ENCODE measurements at places on chromosomes 5 and 9.

- DNase-seq, result peak; percentile 55
These were observed 49.6 kb upstream of the RXRA start for GRCh38 chr9:134276453-134277245.

DNA sequence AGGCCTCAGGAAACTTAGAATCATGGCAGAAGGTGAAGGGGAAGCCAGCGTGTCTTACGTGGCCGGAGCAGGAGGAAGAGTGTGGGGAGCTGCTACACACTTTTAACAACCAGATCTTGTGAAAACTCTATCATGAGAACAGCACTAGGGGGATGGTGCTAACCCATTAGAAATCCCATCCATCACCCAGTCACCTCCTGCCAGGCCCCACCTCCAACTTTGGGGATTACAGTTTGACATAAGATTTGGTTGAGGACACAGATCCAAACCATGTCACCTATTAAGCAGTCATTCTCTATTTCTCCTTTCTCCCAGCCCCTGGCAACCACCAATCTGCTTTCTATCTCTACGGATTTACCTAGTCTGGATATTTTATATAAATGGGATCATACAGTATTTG is 26.9 kb downstream of the PBX3 start:
- DNase-seq, result no peak

- DNase-seq, result no peak
These were observed 988.5 kb downstream of the CDH18 start for GRCh38 chr5:18999478-18999877.

DNA sequence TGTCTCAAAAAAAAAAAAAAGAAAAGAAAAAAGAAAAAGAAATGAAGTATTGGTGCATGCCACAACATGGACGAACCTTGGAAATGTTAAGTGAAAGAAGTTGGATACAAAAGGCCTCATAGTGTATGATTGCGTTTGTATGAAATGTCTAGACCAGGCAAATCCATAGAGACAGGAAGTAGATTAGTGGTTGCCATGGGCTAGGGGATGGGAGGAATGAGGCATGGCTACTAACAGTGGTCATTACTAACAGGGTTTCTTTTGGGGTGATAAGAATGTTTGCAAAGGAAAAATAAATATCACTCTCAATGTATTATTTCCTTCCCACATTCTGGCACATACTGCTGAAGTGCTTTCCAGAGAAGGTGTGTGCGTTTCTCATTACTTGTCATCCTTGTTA is 44.1 kb downstream of the UGCG start:
- no peak for DNase-seq

DNA sequence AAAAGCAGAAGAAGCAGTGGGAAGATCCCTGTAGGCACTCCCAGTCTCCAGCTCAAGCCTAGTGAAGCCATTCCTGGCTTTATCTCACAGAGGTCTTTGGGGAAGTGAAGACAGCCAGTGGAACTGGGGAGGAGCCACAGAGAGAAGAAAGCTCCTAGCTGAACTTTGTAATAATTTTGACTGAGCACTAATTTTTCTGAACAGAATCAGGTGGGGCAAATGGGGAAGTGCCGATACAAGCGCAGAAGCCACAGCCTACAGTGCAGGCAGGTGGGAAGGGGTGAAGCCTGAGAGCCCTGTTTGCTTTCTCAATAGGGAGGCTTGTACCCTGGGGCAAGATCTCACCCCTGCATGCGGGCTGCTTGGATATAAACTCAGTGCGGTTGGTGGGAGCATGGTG is 48.4 kb upstream of the SNAPC3 start:
- peak; percentile 47 for DNase-seq

GRCh38 chr5:163633926-163634460 is 128.6 kb downstream of the MAT2B start:
- DNase-seq, result no peak

- no peak for DNase-seq
These were observed 15.3 kb downstream of the MAP1B start for GRCh38 chr5:72122602-72123001.

GRCh38 chr5:67063791-67064190 is 132.8 kb downstream of the CD180 start:
- DNase-seq, result no peak

DNA sequence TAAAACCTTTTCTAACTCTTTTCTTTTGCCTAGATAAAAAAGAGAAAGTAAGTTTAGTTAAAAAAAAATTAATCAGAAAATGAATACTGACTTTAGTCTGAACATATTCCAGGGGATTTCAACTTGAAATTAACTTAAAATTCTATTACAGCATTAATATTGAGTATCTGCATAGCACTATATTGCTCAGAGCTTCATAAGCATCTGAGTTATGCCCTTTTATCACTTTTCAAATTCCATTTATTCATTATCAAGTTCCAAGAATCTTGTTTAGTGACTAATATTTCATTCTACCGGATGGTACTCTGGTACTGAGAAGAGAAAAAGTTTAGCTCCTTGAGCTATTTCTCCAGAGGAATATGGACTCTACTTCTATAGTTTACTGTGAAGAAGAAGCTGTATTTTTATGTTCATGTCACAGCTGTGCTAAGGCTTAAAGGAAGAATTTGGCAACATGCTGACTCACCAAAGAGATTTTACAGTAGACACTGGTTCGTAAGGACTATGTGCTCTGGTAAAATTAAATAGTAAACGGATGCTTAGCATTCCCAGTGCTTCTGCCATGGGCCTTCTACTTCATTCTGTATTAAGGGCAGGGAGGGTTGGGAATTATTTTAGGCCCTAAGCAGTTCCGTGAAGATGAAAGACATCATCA is 285.2 kb upstream of the SEMA6A start:
- no peak for DNase-seq

- no peak for DNase-seq
These were observed 43.0 kb downstream of the FSTL4 start for GRCh38 chr5:133569347-133569746.

GRCh38 chr5:111345731-111346130 is 121.5 kb downstream of the CAMK4 start:
- DNase-seq, result no peak

DNA sequence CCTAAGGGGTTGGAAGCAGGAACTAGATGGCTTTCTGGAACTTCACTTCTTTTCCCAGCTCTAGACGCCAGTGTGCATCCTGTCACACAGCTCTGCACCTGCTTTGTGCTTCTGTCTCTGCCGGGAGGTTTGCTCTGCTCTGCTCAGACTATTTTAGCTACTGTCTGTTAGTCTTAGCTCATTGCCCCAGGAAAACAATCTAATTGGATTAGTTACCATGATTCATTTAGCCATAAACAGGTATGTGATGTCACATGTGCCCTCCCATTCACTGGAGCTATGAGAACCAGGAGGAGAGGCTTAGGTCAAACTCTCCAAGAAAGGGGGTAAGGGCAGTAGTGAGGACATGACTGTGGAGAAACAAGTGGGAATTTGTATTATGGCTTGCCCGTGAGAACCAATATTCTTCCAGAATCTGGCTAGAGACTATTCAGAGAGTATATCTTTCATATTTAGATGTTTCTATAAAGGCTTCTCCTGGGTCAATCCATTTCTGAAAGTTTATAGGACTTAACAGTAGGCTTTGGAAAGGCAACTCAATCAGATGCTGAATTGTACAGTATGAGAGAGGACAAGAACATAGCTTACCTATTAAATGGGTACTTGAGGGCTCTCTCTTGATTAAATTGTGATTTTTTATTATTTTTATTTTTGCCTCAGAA is 22.4 kb upstream of the NREP start:
- no peak for DNase-seq

DNA sequence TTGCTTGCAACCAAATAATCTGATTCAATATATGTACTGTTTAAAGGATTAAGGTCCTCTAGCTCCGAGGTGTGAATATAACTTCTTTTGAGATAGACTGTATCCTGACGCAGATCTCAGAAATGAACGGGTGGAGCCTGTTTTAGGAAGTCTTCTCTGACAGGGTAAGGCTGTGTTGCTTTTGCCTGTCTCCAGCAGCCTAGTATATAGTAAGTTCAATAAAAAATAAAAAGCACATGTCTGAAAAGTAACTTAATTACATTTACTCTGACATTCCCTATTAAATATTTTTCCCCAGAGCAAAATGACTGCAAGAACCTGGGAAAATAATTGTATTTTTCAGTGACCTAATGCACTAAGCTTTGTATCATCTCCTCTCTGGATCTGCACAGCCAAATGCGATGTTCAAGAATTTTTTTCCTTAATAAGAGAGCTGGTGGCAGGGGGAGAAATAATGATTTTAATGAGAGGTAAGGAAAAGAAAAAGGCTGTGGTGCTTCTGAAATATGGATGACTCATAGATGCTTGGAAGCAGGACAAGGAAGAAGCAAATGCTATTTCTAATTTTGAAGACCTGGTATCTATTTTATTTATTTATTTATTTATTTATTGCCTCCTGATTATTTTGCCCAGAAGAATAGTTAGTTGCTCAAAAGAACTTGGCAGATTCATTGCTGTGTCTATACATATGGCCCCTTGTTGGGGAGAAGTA is 7.3 kb downstream of the PPP3R2 start:
- no peak for DNase-seq

GRCh38 chr9:84207491-84207951 is 133.0 kb downstream of the SLC28A3 start:
- no peak for DNase-seq

GRCh38 chr5:66864240-66864884 is 268.2 kb downstream of the MAST4 start:
- peak; percentile 60 for DNase-seq

DNA sequence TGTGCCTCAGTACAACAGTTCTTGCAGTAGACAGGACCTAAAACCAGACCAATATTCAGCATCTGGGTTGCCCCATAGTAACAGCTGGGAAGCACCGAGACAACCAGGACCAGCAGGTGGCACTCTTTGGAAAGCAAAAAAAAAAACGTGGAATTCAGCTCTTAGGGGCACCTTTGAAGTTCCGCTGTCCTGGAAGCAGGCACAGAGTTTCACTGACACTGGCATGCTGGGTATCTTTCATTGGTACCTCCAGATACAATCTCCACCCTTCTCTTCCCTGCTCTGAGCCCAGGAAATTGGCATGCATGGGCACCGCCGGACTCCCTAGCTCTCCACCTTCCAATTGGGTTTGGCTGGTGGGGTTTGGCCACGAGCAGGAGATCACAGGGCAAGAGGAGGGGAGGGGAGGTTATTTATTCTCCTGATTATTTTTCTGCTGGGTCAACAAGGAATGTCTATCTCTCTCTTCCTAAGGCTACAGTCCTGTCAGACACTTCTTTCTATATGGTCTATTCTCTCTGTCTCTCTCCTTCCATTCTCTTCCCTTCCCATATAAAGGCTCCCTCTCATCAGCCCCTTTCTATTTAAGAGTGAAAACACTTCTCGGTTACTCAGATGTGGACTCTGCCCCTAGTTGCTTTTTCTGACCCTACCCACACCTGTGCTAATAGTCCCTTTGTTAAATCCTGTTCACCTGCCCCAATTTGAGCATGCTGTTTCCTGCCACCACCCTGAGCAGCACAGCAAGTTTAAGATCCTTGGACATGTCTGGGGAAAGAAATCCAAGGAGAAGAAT is 1.9 kb upstream of the IDNK start:
- peak; percentile 68 for DNase-seq

DNA sequence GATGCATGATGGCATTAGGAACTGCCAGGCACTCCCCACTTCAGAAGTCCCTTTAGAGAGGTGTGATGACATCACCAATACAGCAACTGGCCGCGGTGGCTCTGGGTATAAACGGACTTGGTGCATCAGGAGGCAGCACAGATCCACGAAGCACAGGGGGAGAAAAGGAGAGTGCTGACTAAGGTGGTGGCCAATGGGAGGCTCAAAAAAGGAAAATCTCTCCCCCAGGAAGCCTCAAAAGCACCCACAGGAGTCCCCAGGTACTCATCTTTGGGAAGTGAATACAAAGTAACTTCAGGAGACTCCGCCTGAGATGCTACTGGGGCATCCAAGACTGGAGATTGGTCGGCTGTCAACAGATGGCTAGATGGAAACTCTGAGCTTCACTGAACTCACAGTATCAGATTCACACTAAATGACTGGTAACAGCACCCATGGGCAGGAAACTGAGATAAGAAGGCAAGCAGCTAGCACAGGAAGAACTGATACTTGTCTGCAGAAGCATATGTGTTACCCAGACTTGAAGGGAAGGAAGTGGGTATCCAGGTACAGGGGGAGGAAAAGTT is 7.6 kb downstream of the TTC39B start:
- peak; percentile 30 for DNase-seq

DNA sequence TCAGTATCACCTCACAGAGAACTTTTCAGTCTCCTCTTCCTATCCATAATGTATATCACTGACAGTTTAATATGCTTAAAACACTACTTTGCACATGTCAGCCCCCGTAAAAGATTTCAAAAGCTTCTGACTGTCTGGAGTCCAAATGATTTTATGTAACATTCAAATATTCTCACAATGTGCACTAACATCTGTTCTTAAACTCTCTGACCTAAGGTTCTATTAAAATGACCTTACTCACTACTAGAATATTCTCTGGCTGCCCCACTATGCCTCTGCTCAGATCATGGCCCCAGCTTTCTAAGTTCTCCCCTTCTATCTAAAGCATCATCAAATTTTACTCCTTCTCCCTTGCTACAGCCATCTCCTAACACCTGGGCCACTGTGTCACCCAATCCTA is 52.5 kb downstream of the AP3B1 start:
- no peak for DNase-seq

- no peak for DNase-seq
These were observed 28.0 kb downstream of the SLC36A1 start for GRCh38 chr5:151475388-151475787.

DNA sequence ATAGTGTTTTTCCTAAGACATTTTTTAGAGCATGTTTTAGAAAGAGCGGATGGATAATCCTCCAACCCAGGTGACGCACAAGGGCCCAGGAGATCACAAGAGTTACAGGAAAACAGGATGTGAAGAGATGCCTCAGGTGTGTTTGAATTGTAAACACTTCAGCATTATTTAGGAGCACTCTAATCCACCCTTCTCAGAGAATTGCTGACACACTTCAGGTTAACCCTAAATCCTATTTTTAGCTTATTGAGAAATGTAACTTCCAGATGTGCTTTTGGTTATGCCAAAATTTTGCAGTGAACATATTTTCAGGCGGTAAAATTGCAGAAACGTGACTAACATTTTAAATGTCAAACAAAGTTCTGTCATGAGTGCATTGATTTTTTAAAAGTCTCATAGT is 755.4 kb upstream of the CTNND2 start:
- no peak for DNase-seq

GRCh38 chr9:132372177-132373095 is 17.6 kb upstream of the SETX start:
- DNase-seq, result peak; percentile 92

DNA sequence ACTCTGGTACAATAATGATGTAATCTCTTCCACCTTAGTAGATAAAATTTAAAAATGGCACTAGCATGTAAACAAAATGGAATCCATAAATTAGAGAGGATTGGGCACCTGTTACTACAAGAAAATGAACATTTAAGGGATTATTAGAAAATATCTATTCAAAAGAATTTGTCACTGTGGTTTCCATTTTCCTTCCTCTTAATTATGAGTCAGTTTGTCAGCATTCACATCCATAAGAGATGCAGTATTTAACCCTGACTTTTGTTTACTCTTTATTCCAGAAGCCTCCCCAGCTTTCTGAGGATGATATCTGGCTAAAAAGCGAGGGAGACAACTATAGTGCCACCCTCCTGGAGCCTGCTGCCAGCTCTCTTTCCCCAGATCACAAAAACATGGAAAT is 72.1 kb downstream of the C9orf152 start:
- DNase-seq, result no peak
